CD14-positive monocyte (primary cell): ENCODE measurements at places on chromosomes 1 and 21.
A peak's percentile ranks its signal among the peaks of the same experiment; 100 is the strongest.

DNA sequence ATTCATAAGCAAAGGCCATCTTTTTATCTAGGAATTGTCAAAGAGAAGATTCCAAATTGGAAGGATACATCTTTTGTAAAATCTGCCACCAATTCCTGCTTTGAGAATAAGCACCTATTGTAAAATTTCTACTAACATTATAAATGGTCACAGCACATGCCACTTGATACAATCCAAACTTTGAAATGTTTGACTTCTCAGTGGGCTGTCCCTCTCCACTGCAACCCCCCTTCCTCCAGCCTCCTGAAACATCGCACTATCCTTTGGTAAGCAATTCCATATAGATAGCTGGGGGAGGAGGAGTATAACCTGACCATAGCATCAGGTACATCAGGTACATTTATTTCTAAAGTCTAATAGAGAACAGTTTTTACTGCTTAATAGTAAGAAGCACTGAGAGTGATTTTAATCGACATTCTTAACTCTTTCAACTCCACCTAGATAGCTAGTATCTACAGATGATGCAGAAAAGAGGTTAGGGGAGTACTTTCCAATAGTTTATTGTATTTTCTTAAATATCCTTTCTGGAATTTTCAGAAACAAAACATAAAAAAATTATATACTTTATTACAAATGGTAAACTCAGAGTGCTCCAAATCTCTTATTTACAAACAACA is 2.9 kb downstream of the JUN start:
- no peak for DNase-seq

GRCh38 chr1:25343872-25344271 is 5.7 kb downstream of the TMEM50A start:
- DNase-seq, result no peak

DNA sequence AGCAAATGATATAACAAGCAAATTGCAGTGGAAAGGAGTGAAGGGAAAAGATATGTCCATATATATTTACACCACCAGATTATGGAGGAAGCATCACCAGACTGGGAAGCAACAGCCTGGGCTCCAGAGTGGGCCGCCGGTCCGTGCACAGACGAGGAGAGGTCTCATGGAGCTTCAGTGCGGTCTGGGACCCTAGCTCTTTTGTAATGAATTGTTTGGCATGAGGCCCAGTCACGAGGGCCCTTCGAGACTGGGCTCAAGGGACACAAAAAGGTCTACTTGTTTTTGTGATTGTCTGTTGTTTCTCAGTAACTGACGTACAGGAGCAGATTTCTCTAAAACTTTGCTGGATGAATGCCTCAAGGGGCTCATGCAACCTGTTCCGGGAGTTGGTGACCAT is 12.9 kb upstream of the STUM start:
- no peak for DNase-seq

DNA sequence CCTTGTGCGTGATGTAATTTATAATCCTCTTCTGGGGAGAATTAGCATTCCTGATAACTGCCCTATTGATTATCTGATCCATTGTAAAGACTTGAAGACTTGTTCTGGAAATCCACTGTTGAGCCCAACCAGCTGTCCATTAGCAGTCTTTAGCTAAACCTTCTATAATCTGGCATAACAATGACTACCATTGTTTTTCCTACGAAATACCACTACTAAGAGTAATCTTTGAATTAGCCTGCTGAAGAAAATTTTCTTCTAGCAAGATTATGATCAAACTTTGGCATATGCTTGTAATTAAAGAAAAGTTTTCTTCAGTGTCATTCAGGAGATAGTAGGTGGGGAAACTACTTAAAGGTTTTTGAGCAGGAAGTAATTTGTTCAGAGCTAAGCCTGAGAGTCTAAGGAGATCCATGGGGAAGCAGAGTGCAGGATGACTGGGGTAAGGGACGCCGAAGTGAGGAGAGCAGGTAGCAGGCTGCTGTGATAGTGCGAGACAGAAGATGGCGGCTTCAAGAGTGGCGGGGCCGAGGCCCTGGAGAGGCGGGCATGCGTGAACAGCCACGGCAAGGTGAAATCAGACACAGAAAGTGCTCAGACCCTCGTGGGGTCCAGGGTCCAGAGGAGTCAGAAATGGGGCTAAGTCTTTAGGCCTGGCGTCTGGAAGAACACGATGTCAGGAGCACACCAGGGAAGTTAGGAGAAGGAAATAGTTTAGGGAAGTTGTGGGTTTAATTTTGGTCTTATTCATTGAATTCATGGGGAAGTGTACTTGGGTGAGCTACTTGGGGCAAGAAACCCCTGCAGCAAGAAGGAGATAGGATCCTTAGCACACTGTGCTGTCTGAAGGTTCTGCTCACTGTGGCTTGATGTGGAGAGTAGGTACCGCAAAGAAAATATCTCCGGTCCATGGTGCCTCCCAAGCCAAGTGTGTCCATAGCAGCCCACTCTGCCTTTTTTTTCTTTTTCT is 112.6 kb upstream of the ADAR start:
- DNase-seq, result peak; percentile 84

DNA sequence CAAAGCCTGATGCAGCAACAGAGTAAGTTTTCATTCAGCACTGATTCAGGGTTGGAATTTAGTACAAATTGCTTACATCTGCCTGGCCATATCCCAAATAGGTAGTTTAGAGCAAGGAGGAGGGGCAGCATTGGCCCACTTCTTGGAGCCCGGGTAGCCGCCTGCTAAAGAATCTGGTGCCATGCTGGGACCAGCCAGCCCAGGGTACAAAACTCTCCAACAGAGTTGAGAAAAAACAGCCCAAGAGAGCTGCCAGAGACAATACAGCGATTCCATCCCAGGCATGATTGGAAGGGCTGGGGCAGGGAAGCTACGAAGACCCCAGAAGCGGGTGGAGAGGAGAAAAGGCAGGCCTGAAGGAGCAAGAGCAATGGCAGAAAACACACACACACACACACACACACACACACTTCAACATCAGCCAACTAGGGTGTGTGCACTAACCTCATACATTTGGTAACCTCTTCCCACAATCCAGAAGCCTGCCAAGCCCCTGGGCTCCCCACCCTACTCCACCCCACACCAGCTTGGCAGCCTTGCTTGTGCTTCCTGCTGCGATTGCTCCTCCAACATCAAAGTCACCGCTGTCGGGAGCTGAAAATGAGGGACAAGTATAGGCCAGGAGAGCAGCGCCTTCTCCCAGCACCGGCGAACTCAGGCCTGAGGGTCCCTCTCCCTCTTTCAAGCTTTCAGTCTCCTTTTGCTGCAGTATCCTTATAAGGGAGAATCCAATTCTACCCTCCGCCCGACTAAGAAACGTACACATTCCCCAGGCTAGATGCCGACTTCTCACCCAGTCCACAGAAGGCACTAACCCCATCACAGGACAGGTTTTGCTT is 1.2 kb downstream of the PIK3C2B start:
- no peak for DNase-seq

- DNase-seq, result no peak
Observed at GRCh38 chr1:11617314-11617713, 36.9 kb downstream of the FBXO2 start.

DNA sequence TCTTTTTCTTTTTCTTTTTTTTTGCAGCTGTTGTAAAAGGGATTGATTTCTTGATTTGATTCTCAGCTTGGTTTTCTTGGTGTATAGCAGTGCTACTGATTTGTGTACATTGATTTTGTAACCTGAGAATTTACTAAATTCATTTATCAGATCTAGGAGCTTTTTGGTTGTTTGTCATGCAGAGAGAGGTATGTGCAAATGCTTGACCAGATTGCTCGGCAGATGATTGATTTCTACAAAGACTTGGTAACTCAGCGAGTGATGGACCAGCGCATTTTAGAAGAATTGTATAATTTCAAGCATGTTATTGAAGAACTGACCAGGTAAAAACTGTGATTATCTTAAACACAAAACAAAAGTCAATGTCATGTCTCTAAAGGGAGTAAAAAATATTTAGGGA is 27.9 kb downstream of the AXDND1 start:
- DNase-seq, result no peak

DNA sequence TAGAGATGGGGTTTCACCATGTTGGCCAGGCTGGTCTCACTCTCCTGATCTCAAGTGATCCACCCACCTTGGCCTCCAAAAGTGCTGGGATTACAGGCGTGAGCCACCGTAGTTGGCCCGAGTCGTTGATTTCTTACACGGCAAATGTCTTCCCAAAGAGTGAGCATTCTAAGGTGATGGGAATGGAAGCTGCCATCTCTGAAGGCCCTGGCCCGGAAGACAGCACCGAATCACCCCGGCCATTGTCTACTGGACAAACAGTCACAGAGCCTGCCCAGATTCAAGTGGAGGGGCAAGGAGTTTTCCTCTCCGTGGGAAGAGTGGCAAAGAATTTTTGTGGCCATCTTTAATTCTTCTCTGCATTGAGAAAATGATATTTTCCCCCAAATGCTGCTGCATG is 92.1 kb upstream of the AJAP1 start:
- DNase-seq, result no peak

GRCh38 chr21:44613386-44614155 is 1.7 kb downstream of the KRTAP10-8 start:
- no peak for DNase-seq

DNA sequence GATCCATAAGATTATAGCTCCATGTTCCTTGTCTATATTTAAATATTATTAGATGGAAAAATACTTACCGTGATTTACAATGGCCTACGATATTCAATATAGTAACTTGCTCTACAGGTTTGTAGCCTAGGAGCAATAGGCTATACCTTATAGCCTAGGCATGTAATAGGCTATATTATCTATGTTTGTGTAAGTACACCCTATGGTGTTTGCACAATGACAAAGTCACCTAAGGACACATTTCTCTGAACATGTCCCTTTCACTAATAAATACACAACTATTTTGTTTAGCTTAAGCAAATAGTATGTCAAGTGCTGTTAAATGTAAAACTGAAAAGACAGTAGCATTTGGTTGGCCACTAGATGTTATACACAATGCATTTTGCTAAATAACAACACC is 248.9 kb upstream of the ADGRL4 start:
- no peak for DNase-seq

DNA sequence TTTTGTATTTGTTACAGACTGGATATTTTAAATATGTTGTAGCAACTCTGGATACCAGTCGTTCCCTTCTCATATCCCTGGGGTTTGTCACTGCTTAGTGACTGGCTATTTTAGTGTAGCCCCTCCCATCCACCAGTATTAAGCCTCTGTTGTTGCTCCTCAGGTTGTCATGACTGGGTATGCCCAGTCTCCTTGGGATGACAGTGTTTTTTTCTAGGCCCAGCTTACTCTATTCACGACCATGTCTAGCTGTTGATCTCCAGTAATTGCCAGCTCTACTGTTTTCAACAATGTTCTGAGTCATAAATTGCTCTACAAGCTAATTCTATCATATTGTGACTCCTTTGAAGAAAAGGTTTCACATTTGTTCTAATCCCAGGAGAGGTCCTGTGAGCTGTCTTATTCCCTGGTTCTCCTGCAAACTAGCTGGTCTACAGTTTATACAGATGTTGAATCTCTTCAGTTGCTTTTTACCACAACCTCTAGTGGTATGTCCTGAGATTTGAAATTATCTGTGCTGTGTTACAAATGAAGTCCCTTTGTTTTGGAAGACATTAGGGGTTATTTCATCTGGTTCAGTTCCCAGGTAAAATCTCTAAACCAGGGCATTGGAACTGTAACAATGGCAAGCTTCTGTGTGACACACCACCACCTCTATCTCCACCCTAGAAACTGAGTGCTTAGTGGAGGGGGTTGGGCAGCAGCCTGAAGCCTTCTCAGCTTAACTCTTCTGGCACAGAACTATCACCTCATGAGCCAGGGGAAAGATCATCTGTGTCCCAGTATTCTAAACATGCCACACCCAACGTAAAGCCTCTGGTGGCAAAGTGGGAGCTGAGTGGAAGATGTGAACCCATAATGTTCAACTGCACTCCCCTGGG is 124.6 kb downstream of the TRIM33 start:
- no peak for DNase-seq

GRCh38 chr21:34935898-34936297 is 113.2 kb downstream of the RUNX1 start:
- DNase-seq, result no peak

DNA sequence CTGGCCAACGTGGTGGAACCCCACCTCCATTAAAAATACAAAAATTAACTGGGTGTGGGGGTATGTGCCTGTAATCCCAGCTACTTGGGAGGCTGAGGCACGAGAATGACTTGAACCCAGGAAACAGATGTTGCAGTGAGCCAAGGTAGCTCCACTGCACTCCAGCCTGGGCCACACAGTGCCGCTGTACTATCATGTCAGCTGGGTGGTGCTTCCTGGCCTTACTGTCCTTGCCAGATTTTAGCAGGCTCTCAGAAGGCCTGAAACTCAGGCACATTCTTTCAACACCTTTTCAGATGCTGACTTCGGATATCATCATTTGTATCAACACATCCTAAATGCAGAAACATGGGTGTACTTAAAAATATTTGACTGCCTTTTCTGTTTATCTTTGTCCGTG is 31.6 kb upstream of the NBL1 start:
- no peak for DNase-seq

DNA sequence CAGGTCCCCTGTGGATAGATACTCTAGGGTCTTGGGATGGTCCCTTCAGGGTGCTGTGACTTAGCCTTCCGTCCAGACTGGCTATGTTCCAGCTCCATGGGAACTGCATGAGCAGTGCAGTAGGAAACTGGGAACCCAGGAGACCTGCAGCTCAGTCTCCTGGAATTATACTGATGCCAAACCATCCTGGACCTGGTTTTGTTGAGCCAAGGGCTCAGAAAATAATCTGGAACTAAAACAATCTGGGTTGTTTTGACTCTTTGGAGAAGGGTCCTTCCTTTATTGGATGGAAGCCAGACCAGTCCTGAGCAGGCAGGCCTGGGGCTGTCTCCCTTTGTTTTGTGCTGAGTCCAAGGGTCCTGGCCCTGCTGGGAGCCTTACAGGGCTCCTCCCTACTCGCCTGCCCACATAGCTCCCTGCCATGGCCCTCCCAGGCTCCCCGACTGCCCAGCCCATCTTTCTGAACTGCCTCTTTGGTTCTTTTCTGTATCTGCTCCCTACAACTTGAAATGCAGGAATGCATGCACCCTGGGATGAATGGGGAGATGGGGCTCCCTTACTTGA is 1.2 kb downstream of the IPO13 start:
- no peak for DNase-seq

DNA sequence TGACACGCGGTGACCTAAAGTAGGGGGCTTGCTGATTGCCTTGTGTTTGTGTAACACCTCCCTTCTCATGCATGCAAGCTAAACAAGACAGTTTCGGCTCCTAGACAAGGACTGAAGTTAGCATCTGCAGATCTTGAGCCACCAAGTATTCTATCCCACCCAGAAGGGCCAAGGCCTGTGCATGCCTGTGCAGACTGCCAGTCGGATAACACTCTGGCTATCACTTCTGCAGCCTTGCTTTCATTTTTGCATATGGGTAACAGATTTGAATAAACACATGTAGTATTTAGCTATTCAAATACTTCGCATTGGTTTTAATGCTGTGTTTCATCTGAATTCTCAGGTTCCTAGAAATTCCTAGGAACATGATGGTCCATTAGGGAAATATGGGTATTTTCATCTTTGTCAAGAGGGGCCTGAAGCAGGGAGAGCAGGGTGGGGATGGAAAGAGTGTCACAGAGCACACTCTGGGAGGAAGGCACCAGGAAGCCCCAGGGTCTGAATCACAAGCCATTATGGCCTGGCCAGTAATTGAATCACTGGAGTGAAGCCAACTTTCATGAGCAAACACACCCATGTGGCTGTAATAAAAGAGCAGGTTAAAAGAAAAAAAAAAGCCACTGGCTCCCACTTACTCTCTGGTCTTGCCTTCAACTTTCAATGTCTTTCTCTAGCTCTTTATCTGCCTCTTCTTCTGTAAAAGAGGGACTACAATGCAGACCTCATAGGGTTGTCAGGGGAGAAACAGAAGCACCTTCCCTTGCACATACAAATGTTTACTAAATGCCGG is 28.3 kb downstream of the GADD45A start:
- DNase-seq, result no peak
